ENCODE measurements at places on chromosomes 5 and 9.

GRCh38 chr5:176350416-176350815, 11.1 kb downstream of the KIAA1191 start:
- DNase-seq: no peak

GRCh38 chr9:16303506-16303905, 567.0 kb downstream of the BNC2 start:
- no peak for DNase-seq

DNA sequence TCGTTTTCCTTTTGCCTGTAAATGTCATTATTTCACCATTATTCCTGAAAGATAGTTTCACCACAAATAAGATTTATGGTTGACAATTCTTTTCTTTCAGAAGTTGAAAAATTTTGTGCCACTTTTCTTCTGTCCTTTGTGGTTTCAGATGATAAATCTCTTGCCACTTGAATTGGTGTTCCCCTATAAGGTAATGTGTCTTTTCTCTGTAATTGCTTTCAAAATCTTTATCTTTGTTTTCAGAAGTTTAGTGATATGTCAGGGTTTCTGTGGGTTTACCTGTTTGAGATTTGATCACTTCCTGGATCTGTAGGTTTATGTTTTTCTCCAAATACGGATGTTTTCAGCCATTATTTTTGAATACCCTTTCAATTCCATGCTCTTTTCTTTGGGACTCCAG, 14.6 kb downstream of the RASA1 start:
- no peak for DNase-seq

DNA sequence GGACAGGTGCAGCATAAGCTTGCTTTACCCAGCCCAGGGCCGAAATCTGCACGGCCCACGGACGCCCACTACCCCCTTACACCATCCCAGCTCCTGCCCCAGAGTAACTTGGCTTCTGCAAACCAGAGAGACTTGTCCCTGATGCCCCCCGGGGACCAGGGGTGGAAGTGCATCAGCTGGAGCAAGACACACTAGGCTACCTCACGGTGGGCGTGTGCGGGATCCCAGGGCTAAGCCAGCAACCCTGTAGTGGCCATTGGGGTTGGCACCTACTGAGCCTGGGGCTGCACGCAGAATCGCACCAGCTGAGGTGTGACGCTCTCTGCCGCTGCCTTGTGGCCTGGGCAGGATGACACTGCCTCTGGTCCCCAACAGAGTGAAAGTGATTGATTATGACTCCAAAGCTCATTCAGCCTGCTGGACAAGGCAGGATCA, 6.1 kb upstream of the ZNF79 start:
- peak; percentile 32 for DNase-seq

GRCh38 chr5:103450333-103451061, 112.1 kb downstream of the NUDT12 start:
- DNase-seq: no peak

DNA sequence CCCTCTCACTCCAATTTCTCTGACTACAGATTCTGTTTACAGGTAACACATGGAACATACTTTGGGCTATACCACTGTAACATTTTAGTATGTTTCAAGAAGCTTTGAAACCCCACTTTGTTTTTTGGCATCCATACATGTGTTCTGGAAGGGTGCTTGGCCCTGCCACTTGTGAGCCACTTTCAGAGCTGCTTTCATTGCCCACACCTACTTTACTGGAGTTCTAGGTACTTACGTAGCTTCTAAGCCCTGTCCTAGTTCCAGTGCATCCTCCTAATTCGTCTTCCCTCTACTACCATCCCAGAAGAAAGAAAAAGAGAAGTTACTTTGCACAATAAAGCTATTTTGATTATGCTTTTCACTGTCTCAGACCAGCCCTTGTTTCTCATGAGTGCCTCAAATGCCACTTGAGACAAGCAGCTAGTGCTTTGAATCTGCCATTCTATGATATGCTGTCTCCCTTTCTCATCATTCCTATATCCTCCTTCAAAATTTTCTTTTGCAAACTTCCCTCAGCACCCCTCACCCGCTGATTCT, 26.5 kb upstream of the C5orf47 start:
- no peak for DNase-seq
